ENCODE measurements at places on chromosomes 3 and 15.
A peak's percentile ranks its signal among the peaks of the same experiment; 100 is the strongest.

GRCh38 chr15:97691078-97691477 is 269.4 kb upstream of the ARRDC4 start:
- DNase-seq: no peak

- DNase-seq: peak; percentile 26
Observed at GRCh38 chr3:51271172-51271571, 113.9 kb upstream of the MANF start.

- DNase-seq: no peak
Observed at GRCh38 chr3:197151580-197151979, 122.0 kb upstream of the MELTF start.

GRCh38 chr3:15899388-15899787 is 101.6 kb upstream of the ANKRD28 start:
- DNase-seq: no peak

Measured in CD4-positive, alpha-beta T cell treated with Interleukin-6 for 4 hours (primary cell).